ENCODE measurements at places on chromosomes 13 and 19.

DNA sequence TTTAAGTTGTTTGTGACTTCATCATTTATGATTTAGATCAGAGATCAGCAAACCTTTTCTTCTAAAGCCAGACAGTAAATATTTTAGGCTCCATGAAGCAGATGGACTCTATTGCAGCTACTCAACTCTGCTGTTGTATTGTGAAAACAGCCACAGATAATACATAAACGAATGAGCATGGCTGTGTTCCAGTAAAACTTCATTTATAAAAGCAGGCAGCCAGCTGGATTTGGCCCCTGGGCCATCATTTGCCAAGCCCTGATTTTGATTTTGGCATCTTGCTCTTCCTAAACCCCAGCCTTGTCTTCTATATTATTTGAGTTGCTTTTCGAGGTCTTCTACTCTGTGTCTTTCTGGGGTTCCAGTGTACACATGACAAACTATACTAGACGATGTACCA is 41.3 kb downstream of the RNASEH2B start:
- no peak for DNase-seq

GRCh38 chr19:30785458-30786137 is 413.4 kb downstream of the ZNF536 start:
- DNase-seq = no peak

DNA sequence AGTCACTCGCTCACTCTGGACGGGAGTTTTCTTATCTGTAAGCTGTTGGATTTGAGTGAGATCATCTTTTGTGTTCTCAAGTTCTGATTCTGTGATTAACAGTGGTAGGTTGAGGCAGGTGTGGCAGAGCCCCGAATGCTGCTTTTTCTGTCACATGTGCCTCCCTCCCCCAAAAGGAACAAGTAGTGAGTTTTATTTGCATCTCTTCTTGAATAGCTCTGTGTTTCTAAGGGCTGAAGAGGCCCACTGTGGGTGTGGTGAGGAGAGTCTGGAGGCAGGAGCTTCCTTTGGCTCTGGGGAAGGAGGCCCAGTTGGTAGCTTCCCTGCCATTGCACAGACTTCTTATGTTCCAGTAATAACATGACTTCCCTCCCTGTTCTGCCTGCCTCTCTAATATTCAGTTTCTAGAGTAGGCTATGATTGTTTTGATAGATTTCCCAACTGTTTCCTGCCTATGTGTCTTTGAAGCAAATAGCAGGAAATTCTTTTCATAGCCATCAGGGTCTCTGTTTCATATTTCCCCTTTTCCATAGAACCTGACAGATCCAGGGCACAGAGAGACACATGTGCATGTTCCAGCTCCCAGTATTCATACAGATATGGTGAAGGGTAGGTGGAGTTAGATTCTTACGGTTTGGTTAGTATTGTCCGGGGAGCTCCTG is 23.9 kb upstream of the CXCL17 start:
- DNase-seq = no peak

GRCh38 chr13:44930280-44930679 is 59.0 kb downstream of the NUFIP1 start:
- no peak for DNase-seq

DNA sequence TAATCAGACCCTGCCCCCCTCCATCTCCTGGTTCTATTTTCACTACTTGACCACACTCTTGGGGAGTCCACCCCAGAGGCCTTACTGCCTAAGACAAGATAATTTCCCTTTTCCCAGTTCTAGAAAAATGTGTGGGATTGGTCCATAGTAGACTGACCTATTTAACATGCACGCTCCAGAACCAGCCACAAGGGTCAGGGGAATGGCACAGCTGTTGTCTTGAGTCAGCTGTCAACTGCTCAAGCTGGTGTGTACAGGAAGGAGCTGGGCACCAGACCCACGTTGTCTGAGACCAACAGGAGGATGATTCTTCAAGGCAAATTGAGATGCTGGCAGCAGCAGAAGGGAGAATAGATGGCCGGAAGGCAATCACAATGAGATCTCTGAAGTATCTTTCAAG is 280.5 kb downstream of the UQCRFS1 start:
- DNase-seq = no peak

- no peak for DNase-seq
These were observed 545 bp downstream of the LIPE start for GRCh38 chr19:42426643-42427042.

- no peak for DNase-seq
These were observed 26.6 kb downstream of the CBY2 start for GRCh38 chr13:45728759-45729158.

- peak; percentile 30 for DNase-seq
These were observed 53.0 kb downstream of the SACS start for GRCh38 chr13:23380534-23380933.

DNA sequence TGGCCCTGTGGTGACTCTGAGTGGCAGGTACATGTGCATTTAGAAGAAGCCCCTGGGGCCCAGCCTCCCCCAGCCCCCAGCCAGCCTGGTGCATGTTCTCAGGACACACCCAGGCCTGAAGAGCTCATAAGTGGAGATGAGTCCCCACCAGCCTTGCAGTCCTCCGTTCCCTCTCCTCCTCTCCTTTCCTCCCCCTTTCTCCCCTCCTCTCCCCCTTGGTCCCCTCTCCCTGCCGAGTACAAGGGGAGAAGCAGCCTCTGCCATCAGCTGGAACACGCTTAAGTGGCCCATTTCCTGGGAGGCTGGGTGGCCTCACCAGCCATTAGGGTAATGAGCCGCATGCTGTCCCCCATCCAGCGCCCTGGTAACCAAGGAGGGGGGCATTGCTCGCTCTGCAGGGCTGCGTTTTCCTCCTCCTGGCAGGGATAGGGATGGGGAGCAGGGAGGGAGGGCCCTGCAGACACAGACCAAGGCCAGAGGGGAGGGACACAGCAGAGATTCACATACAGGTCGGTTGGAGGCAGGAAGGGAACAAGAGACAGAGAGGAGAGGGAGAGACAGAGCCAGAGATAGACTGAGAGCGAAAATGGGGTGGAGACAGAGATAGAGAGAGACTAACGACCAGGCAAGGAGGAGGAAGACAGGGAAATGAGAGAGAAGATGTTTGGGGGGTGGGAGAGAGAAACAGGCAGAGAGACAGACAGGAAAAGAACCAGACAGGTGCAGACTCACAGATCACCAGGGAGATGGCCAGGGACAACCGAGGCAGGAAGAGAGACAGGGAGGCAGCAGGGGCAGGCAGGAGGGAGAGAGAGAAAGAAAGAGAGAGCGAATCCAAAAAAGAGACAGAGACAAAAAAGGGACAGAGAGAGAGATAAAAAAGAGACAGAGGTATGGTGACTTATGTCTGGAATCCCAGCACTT is 19.3 kb upstream of the DPP9 start:
- DNase-seq = no peak

DNA sequence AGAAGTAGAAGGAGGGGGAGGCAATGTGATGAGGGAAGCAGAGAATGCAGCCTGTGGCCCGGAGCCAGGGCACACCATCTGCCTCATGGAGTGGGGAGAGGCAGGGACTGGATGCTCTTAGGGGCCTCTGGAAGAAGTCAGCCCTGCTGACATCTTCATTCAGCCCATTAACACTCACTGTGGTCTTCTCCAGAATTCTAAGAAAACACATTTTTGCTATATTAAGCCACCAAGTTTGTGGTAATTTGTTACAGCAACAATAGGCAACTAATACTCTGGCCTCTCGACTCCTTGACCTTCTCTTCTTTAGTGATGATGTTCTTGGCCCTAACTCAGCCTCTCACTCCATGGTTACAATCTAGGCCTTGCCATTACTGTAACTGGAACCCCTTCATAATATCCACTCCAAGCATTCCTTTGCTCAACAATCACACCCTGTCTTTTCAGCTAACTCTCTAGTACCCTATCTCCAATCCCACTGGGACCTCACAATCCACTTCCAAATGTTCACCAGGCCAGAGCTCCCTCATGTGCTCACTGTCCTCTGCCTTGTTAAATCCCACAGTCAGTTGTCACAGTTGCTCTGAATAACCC is 98.5 kb downstream of the MIPEP start:
- peak; percentile 80 for DNase-seq

- DNase-seq = no peak
These were observed 20.4 kb downstream of the RBM26 start for GRCh38 chr13:79385694-79386093.

DNA sequence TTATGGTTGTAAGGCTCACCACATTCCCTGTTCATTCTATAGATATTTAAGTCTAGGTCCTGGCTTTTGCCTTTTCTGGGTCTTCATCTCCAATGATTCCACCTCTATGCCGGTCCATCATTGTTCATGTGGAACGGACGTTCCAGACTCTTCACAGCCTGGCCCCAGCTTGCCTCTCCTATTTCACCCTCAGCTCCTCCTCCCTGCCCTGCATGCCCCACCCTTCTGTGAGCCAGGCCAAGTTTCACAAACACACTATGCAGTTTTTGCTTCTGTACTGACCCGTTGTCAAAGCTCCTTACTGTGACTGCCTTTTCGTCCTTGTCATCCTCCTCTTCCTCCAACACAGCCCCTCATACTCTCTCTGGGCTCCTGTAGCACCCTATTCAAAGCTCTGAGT is 31.3 kb downstream of the TEX26 start:
- DNase-seq = no peak

GRCh38 chr19:41626877-41627276 is at the start of gene CEACAM4:
Gene CEACAM4, minus strand, starts transcription at chr19:41627074. Its CDS starts 111 bp downstream, at chr19:41626963.
- DNase-seq = no peak

DNA sequence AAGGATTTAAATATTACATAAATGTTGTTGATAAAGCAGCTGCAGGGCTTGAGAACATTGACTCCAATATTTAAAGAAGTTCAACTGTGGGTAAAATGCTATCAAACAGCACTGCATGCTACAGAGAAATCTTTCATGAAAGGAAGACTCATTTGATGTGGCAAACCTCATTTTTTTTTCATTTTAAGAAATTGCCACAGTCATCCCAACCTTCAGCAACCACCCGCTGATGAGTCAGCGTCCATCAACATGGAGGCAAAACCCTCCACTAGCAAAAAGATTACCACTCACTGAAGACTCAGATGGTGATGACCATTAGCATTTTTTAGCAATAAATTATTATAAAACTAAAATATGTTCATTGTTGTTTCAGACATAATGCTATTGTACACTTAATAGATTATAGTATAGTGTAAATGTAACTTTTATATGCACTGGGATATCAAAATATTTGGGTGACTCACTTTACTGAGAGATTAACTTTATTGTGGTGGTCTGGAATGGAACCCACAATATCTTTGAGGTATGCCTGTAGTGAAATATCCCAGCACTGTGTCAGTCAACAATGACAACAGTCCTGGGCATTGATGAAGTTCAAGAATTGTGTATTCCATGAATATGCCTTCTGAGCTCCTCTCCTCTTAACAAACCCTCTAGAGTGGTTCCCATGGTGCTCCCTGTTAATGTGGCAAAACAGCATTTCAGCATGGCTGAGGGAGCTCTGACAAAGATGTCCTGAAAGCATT is 52.4 kb upstream of the SOX21 start:
- no peak for DNase-seq

GRCh38 chr13:79614250-79614918 is 133.4 kb downstream of the NDFIP2 start:
- no peak for DNase-seq

GRCh38 chr19:10335352-10335985 is 2.1 kb upstream of the RAVER1 start:
- DNase-seq = no peak

DNA sequence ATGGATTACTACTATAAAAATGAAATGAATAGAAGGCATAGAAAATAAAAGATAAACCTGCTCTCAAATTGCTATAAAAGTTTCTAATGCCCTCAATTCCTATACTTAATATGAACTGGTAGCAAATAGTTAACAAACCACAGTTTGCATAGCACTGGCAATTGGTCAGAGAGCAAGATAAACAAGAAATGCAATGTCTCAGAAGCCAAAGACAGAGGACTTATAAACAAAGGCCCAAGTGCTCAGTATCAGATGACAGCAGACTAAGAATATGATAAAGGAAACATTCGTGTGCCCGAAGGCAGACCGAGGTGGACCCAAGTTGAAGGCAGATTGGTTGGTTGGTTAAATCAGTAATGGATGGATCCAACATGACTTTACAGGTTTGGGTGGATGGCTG is 50.6 kb downstream of the IPO5 start:
- DNase-seq = peak; percentile 71

DNA sequence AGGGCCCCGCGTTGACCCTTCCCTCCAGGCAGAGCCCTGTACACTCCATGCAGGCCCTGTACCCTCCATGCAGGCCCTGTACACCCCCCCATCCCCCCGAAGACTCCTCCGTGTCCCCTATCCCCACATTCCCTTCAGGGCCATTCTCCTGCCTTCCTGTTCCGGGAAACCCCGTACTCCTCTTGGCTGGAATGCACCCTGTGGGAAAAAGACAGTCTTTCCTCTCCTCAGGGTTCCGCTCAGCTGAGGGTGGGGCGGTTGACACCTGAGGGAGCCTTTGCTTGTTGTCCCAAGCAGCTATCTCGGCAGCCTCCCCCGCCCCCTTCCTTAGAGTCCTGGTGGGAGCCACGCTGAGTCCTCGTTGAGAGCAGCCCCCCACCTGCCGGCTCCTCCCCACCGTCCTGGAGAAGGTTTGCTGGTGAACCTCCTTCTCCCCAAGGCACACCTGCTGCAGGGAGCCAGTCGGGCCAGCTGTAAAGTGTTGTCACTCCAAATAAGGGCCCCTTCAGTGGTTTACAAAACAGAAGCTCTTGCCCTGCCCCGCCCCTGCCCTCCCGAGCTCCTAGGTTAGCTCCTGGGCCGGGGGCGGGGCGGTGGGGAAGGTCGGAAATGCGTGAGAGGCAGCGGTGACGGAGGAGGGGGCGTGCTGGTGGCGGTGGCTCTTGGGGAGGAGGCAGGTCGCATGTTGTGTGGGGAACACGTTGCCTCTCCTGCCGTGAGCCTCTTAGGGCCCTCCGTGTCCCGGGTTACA is 1.5 kb downstream of the GNA11 start:
- no peak for DNase-seq

- no peak for DNase-seq
These were observed 59.1 kb downstream of the CEBPG start for GRCh38 chr19:33432446-33433170.

DNA sequence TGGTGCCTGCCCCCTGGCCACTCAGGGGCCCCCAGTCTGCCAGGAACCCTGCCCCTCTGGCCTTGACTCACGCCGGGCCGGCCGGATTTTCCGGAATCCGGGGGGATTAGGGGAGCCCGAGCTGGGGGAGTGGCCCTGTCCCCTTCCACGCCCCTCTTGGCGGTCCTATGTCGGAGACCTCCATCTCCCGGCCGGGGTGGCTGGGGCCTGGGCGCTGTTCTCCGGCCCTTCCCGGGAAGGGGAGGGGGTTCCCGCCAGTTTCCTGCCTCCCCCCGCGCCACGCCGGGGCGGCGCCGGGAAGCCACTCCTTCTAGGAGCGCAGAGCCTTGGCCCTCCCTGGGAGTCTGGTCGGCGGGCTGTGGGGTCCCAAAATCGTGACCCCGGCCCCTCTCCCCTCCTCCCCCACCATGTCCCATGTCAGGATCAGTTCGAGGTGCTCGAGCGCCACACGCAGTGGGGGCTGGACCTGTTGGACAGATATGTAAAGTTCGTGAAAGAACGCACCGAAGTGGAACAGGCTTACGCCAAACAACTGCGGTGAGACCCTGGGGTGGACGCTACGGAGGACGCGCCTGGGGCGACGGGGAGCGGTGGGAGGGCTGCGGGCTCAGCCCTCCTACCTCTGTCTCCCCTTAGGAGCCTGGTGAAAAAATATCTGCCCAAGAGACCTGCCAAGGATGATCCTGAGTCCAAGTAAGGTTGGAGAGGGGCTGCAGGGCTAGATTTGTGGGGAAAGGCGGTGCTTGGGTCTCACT is 1.3 kb downstream of the TRIP10 start:
- DNase-seq = no peak

- DNase-seq = no peak
These were observed 3.0 kb downstream of the TM6SF2 start for GRCh38 chr19:19269952-19270694.
